ENCODE measurements at places on chromosomes 2 and 18.

DNA sequence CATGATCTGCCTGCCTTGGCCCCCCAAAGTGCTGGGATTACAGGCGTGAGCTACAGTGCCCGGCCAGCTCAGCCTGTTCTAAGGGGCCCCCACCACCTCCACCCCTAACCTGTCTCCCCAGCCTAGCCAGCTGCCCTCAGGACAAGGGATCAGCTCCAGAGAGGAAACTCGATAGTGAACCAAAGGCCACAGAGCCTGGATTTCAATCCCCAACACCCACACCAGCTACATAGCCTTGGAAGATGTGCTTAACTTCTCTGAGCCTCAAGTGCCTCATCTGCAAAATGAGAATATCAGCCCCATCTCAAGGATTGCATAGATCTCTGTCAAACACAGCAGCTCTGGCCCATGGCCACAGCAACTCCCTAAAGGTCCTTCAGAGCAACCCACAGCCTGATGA, 32.0 kb downstream of the BIN1 start:
- DNase-seq, result no peak

DNA sequence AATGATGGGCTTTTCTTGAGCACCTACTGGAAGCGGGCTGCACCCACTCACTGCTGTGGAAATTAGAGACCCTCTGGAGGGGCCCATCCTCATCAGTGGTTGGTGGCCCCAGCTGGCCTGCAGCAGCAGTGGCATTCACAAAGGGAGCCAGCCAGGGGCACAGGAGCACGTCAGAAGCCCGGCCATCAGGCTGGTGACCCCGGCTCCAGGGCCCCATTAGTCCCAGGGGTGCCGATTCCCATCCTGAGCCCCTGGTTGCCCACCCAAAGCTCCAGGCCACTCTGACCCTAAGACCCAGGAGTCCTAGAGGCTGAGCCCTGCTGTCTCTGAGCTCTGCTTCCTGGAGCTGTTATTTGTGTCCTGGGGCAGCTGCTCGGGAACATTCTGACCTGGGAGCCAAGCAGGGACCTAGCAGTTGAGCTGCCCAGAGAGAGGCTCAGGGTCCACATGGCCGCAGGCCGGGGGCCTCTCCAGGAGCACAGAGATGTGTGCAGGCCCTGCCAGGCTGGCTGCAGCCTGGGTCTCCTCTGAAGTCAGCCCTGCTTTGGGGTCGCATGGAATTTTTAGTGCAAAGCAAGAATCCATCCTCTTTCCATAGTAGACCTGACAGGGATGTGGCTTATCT, 207.2 kb downstream of the KLHL29 start:
- DNase-seq, result no peak

- no peak for DNase-seq
Observed at GRCh38 chr2:241209271-241209670, 20.8 kb downstream of the ANO7 start.

DNA sequence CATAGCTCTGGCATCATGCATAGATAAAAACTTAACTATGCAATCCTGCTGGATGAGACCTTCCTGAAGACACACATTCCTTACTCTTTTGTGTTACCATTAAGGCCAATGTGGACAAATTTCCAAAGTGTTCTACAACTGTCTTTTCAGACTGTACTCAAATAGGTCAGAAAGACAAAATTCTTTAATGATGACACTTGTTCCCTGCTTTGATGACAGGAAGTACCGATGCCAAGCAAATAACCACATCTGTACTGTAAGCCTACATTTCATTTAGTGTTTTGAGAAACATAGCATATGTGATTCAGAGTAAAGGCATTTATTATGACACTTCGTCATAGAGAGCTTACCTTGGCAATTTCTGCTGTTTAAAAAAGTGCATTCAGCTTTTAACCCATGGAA, 55.0 kb downstream of the PMAIP1 start:
- DNase-seq, result no peak

- no peak for DNase-seq
Observed at GRCh38 chr2:68739595-68740399, 5.2 kb downstream of the ARHGAP25 start.

GRCh38 chr2:40797120-40797519, 345.2 kb upstream of the SLC8A1 start:
- DNase-seq, result no peak

DNA sequence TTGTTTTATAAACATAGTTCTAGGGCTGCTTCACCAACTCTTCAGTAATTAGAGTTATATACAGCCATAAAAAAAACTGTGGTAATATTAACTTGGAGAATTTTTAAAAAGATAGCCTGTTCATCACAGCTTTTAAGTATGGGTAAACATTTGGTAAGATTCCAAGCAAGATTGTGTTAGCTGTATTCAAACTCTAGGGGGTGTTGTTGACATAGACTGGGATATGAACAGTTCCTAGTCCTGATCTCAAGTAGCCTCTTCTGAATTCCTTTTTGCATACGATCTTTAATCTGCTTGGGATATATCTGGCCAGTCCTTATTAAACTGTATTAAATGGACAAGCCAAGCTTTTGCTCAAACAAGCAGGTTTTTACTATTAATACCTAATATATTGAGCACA, 13.4 kb downstream of the NOP58 start:
- no peak for DNase-seq

Data from CD4-positive, alpha-beta T cell treated with Interferon gamma for 1 hour (primary cell).